ENCODE measurements at places on chromosomes 11 and 22.

DNA sequence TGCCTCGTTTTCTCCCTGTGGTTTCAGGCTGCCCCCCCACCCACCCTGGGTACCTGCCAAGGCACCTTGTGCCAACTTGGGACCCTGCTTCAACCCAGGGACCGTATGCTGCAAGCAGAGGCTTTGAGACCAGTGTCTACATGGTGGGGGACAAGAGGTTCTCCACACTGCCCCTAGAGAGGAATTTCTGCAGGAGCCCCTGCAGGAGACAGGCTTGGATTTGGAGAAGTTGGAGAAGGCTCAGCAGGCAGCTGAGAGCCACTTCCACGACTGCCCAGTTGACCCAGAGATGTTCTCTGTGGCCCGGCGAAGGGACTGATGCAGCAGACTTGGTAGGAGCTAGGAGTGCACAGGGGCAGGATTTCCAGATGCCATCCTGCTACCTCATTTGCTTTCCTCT is 20.1 kb upstream of the NNMT start:
- no peak for DNase-seq

DNA sequence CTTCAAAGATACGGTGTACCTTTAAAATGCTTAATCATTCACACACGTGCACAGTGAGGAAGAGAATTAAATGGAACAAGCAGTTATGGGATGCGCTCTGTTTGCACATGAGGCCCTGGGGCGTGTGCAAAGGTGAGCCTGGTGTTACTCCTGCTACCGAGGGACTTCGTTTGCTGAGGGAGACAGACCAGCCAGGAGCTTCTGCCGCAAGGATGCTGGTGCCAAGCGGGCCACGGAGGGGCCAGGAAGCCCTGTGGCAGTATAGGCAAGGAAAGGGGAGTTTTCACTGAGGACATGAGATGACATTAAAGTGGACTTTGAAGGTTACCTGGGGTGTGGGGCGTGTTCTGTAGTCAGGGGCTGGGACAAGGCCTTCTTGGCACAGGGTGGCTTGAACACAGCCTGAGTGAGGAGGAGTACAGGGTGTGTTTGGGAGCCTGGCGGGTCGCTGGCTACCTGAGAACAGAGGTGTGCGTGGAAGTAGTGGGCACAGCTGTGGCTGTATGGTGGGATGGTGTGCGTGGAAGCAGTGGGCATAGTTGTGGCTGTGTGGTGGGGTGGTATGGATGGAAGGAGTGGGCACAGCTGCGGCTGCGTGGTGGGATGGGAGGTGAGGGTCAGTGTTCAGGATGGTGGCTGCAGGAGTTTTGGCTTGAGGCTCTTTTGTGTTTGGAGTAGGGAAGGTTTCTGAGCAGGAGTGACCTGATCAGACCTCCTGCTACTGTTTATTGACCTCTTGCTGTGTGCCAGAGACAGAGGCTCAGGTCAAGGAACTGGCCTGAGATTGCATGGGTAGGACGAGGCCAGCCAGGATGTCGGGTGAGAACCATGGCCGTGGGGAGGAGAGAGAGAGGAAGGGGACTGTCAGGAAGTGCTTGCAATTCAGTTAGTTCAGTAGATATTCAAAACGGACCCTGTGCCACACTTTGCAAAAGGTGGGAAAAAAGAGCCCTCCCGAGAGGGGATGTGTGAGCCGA is 13.7 kb downstream of the TBC1D22A start:
- DNase-seq: no peak

GRCh38 chr11:122024278-122024677 is 91.7 kb downstream of the BLID start:
- DNase-seq: no peak

- DNase-seq: no peak
These were observed 26.1 kb downstream of the UBE2L3 start for GRCh38 chr22:21593406-21594232.

- no peak for DNase-seq
These were observed 12.3 kb upstream of the DLAT start for GRCh38 chr11:112012874-112013273.

DNA sequence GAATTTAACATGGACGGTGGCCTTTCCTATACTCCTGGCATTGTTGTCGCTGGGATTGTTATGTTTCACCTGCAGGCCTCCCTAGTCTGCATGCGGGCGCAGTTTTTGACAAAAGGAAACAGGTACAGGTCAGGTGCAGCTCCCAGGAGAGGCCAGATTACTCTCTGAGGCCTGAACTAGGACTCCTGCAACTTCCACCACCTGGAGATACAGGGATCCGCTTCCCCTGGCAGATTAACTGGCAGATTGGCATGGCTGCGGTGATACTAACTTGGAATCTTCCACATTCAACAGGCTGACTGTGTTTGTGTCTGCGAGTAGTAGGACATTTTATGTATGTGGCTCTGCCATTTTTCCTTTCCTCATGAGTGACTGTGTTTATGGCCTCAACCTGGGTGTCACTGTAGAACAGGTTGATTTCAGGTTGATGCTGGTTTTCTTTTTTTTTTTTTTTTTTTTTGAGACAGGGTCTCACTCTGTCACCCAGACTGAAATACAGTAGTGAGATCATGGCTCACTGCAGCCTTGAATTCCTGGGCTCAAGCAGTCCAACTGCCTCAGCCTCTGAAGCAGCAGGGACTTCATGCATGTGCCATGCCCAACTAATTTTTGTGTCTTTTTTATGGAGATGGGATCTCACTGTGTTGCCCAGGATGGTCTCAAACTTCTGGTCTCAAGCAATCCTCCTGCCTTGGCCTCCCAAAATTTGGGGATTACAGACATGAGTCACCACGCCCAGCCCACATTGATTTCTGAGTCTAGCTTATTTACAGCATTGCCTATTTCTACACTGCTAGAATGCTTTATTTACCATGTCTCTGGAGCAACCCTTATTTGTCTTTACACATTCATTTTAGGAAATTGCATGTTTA is 1.7 kb upstream of the USP28 start:
- no peak for DNase-seq

DNA sequence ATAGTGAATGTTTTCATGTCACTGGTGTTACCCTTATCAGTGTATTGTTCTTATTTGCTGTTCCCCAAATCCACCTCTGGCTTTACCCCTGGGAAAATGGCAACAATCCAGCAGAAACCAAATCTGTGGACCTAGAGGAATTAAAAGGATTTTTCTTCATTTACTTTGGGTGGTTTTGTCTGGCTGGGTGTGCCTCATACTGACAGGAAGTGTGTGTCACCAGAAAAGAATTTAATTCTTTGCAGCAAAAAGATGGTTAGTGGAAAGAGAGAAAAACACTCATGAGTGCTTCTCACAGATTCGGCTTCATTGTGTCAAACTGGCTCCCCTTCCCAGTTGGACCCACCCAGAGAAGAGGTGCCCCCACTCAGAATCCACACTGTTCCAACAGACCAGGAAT is 38.9 kb downstream of the FZD4 start:
- no peak for DNase-seq

- DNase-seq: no peak
These were observed 142.4 kb downstream of the DSCAML1 start for GRCh38 chr11:117654281-117655255.

DNA sequence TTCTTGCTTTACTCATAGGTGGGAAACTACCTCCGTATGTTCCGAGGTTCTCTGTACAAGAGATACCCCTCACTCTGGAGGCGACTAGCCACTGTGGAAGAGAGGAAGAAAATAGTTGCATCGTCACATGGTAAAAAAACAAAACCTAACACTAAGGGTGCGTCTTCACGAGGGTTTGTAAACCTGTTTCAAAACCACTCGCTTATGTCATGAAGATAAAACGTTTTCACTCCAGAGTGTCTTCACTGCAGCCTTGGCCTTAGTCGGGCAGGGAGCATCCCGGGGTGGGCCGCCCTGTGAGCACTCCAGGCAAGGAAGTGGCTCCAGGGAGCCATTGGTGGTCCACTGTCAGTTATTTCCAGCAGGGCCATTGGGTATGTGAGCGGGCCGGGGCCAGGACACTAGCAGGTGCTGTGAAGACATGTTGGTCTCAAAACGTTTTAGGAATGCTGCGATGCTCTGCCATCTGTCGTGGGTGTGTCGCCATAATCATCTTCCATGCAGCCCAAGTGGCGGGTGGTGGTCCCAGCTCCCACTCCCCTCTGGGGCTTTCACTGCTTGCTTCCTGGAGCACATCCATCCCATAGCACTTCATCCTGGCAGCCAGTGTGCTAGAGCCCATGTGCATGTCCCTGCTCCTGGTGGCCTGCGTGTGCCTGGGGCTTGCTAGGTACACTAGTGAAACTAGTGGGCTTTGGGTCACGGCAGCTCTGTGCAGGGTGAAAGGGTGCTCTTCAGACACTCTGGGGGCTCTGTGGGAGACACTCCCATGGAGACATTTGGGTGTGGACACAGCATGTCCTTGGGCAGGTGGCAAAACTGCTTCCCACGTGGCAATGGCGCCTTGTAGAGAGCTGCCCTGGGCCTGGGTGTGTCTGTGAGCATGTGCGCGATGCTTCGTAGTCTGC is 5.2 kb downstream of the SMARCB1 start:
- DNase-seq: no peak

DNA sequence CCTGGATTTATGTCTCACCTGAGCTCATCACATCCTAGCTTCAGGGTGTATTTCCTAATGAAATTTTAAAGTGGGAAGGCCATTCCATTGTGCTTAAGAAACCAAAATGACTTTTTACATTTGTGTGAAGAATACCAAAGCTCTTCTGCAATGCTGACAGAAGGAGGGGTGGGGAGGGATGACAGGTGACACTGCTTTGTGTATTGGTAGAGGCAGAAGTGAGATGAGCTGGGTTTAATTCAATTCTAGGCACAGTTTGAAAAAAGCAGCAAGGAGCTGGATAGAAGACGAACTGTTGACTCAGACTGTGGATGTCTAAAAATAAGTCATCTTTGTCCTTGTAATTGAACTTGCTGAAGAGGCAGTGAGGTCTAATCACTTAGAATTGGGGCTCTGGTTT is 710.3 kb upstream of the KIRREL3 start:
- no peak for DNase-seq

DNA sequence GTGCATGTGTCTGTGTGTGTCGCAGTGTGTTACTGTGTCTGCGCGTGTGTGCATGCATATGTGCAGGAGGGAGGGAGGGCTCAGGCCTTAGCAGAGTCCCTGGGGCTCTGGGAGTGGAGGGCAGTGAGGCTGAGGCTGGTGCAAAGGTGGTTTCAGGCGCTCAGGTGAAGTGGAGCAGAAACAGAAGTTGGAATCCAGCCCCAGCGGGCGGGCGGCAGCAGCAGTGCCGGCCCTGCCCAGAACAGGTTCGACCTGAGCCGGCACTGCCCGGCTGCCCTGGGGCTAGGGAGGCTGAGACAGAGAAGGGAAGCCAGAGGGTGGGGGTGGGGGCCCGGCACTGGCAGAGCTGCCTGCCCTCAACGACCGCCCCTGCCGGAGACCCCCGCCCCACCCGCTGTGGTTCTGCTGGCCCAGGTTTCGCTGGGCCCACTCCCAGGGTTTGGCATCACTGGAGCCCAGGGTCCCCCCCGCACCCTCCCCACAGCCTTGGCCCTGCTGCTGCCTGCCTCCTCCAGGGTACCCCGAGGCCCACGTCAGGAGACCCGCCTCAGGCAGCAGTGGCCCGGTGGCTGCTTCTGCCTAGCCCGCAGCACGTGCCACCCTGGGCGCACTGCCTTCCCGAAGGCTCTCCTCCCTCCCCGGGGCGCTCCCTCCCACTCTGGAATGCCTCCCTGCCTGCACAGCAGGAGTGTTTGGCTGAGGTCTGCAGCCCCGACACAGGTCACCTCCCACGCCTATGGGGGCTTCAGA is 13.3 kb downstream of the ASCL2 start:
- DNase-seq: no peak

- no peak for DNase-seq
These were observed 150.0 kb downstream of the DBX1 start for GRCh38 chr11:20010156-20010850.

DNA sequence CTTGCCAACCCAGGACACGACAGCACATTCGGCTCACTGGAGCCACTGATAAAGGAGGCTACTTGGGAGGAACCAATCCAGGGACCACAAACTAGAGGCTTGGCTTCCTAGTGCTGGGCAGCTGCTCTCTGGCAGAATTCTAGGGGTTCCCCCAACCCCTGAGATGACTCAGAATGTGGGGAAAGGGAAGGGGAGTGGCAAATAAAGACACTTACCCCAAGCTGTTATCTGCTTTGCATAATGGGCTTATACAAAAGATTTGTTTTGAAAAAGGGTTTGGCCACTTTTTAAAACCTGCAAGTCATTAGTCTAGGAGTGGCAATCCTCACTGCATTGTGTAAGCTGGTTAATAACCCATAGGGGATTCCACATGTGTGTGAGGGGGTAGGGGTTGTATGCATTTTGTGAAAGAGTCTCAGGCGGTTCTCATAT is 64.1 kb upstream of the LMO1 start:
- DNase-seq: no peak

- no peak for DNase-seq
These were observed 258.4 kb downstream of the GRM5 start for GRCh38 chr11:88807349-88807748.

GRCh38 chr11:18773681-18774080 is 17.9 kb downstream of the PTPN5 start:
- no peak for DNase-seq

GRCh38 chr11:3707176-3707575 is 36.0 kb upstream of the CHRNA10 start:
- no peak for DNase-seq

- DNase-seq: no peak
These were observed 4.2 kb upstream of the SCARF2 start for GRCh38 chr22:20441631-20442484.
